ENCODE measurements at places on chromosomes 2 and 18. TPM values are rescaled to one million over a fixed set of nuclear protein-coding genes. Genes with fewer than 3 reads are reported as not detected.

Gene AGXT
- not detected for polyA plus RNA-seq

Gene EML6
- not detected for polyA plus RNA-seq

Gene ANKRD30BL
- polyA plus RNA-seq, result not detected

Gene SP140
- 1.5 TPM for polyA plus RNA-seq

Gene DOCK10
- polyA plus RNA-seq, result 1.7 TPM

Gene MROH2A
- polyA plus RNA-seq, result not detected

Gene C1QL2
- not detected for polyA plus RNA-seq

Data from stomach (tissue), 19 donors.